ENCODE measurements at places on chromosomes 12 and 14.
A peak's percentile ranks its signal among the peaks of the same experiment; 100 is the strongest.

DNA sequence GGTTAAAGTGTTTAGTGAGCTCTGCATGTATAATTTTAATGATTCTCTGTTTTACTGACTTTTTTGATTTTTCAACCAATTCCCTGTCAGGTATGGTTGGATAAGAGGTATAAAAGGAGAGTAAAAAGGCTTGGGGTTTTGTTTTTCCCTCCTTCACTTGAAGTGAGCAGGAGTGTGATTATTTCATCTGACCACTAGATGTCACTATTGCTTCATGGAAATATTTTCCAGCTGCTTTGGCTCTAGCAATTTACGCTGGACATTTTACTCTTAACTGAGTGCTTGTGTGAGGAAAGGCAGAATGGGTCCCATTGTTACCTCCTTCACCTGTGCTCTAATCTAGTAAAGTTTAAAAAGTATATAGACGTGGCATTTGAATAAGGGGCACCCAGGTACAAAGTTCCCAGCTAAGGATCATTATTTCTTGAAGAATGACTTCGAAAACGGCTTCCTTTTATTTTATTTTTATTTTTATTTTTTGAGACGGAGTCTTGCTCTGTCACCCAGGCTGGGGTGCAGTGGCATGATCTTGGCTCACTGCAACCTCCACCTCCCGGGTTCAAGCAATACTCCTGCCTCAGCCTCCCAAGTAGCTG, 66.5 kb downstream of the TBC1D30 start:
- peak; percentile 61 for DNase-seq

DNA sequence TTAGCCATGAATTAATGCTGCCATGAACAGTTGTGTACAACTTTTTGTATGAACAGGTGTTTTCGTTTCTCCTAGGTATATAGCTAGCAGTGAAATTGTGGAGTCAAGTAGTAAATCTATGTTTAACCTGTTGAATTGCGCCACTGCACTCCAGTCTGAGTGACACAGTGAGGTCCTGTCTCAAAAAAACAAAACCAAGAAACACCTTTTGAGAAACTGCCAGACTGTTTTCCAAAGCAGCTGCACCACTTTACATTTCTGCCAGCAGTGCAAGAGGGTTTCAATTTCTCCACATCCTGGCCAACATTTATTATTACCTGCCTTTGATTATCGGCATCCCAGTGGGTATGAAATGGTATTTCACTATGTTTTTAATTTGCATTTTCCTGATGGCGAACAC, 3.3 kb upstream of the PLEKHG3 start:
- DNase-seq = no peak

DNA sequence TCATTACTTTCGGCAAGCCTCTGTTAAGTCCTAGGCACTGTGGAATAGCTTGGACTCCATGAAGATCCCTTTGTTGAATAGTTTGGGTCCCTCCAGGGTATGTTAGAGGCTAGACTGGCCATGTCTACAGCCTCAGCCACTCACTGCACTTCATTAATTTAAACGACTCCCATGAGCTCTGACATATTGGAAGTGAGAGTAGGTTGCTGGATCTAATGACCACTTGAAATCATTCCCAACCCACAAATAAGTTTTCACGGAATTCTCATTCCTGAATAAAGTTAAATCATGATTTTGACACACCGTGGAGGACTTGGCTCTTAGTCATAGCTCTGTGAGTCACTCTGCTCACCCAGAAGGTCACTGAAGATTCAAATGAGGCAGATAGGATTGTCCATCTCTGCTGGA, 21.4 kb upstream of the APPL2 start:
- DNase-seq = no peak

DNA sequence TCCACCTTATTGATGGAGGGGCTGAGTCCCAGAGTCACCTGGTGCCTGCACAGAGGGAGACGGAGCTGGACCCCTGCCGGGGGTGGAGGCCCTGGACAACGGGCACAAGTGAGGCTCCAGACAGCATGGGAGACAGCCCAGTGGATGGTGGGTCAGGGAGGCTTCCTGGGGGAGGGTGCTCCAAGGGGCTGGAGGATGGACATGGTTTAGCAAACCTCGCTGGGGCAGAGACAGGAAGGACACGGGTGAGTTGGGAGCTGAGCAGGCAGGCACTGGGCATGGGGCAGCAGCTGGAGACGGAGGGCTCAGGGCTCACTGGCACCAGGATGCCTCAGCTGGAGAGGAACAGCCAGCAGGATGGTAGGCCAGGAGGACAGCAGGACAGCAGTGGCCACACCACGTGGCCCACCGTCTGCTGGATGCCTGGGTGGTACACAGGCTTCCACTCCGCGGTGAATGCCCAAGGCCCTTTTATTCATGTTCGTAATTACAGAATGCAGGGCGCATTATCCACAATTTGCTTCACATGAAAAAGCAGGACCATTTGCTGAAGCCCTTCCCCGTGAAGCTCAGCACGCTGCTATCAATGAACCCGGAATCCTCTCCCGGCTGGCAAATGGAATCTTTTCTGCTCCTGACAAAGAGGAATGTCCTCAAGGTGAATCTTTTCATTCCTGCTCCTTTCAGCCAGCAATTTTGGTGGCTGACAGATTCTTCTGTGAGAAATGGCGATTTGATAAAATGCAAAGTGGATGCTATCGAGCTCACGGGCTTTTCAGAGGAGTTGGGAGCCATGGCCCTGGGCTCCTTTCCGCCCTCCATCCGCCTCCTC, 138.1 kb upstream of the C14orf180 start:
- DNase-seq = no peak

GRCh38 chr14:26213846-26214575, 383.8 kb downstream of the NOVA1 start:
- DNase-seq = no peak
